ENCODE measurements at places on chromosomes 6 and 20.

- peak; percentile 89 for DNase-seq
Observed at GRCh38 chr6:30541515-30542403, 14.5 kb downstream of the GNL1 start.

DNA sequence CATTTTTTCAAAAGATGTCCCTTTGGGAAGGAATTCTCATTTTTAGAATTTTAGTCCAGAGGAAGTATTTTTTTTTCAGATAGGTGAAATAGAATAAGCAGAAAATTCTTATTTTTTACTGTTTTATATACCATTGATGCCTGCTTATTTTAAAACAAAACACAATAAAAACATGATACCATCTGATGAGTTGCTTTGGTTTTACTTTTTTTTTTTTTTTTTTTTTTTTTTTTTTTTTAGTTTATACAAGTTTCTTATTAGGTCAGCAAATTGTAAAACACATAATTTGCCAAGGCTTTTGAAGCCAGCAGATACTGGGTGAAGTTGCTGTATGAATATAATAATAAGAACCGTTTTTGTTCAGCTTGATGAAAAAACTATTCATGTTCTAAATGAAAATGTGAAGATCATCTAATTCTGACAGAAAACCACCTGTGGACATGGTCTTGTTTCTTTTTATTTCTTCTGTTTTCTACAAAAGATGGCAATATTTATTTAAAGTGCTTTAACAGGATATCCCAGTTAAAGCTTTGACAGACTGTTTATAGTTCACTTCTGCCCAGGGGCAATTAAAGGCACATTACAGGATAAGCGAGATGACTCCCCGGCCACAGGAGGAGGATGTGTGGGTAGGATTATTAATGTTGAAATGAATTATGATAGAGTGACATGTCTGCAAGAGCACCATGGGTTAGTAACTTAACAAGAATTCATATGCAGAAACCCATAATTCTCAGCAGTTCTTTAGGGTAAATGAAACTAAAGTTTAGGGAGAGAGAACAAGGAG, 31.1 kb downstream of the MYB start:
- no peak for DNase-seq

DNA sequence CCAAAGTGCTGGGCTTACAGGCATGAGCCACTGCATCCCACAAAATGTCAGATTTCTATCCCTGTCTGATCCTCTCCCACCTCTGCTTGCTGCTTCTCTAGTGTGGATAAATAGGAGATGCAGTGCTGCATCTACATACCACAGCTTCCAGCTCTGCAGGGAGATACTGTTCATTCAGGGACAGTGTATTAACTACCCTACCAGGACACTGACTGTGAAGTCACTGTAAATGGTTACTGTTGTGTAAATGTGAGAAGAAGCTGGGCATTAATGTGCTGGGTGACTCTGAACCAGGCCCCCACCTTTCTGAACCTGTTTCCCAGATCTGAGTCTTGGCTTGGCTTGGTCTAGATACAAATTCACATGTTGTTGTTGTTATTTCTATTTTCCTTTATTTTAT, 488.6 kb upstream of the SULF2 start:
- no peak for DNase-seq

- no peak for DNase-seq
Observed at GRCh38 chr20:25551413-25552215, 33.7 kb downstream of the NINL start.

DNA sequence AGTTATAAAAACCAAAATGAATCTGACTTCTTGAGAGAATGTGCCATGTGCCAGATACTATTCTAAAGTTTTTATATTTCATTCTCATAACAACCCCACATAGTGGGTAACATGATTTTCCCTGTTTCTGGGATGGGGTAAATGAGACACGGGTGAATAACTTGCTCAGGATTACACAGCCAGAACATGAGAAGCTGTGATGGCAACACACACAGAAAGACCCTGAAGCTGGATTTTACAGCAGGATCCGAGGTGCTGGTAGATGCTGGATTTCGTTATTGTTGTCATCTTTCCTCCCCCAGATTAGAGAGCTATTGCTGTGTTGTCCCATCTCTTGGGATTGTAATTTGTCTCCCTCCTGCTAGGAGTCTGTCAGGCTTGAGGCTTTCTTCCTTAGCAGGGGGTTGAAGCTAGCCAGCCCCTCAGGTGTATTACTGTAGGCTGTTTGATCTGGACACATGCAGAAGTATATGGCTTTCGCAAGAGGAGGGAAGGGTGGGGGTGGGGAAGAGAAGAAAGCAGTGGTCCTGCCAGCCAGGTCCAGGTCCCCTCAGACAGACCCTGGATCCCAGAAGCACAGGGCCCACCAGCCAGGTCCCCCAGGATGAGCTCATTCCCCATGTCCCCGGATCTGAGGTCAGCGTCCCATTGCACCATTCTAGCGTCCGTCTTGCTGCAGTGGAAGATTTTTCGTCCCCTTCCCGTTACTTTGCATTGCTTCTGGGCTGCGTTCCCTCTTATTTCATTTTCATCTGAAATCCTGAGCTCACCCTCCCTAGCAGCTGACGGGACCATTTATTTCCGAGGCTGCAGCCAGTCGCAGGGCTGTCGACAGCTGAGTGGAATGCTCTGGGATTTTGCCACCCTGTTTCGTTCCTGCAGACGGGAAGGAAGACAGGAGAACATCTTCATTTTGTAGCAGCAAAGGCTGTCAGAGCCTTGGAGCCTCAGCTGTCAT, 7.3 kb upstream of the KCNG1 start:
- DNase-seq: no peak

GRCh38 chr6:84197708-84198107, 29.7 kb downstream of the CEP162 start:
- no peak for DNase-seq

DNA sequence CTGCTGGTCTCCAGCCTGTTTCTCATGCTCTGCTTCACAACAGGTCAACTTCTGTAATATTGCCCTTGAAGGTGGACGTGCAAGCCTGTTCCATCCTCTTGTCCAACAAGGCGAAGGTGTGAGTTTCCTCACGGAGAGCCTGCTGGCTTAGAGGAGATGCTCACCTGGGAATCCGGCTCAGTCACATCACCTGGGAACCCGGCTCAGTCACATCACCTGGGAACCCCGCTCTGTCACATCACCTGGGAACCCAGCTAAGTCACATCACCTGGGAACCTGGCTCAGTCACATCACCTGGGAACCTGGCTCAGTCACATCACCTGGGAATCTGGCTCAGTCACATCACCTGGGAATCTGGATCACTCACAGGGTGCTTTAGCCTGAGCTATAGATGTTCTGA, 230.1 kb downstream of the ERMARD start:
- DNase-seq: no peak

DNA sequence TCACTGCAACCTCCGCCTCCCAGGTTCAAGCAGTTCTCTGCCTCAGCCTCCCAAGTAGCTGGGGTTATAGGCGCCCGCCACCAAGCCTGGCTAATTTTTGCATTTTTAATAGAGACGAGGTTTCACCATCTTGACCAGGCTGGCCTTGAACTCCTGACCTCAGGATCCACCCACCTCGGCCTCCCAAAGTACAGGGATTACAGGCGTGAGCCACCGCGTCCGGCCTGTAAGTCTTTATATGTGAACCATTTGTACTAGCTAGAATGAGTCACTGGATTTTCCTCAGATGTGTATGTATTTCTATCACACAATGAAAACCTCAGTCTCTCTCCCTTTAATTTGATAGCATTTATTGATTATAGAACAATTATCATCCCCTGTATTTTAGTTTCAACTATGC, 34.0 kb downstream of the ITCH start:
- no peak for DNase-seq

DNA sequence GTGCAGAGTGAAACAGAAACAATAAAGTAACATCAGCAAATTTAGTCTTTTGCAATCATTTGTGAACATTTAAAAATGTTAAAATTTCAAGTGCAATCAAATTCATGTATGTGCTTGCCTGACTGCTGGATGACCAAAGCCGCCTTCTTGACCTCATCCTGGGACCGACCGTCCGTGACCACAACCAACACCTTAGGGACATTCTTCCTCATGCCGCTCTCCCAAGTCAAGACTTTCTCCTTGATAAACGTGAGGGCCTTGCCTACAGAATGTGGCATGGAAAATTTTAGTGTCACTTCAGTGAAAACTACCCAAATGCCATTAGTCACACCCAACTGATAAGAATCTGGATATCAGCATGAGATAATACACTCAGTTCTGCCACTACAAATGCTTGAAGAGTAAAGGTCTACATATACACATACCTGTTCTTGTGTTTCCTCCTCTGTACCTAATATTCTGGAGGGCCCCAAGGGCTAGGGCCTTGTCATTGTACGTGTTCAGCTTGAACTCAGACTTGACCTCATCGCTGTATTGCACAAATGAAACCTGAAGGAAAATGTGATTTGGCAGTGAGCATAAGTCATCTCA, 86.8 kb downstream of the COL12A1 start:
- DNase-seq: no peak

GRCh38 chr6:87274660-87275274, 47.6 kb upstream of the SMIM8 start:
- DNase-seq: no peak

GRCh38 chr6:134452906-134453305, 135.0 kb upstream of the SGK1 start:
- DNase-seq: no peak

- DNase-seq: no peak
Observed at GRCh38 chr6:71066153-71066552, 109.3 kb upstream of the B3GAT2 start.

DNA sequence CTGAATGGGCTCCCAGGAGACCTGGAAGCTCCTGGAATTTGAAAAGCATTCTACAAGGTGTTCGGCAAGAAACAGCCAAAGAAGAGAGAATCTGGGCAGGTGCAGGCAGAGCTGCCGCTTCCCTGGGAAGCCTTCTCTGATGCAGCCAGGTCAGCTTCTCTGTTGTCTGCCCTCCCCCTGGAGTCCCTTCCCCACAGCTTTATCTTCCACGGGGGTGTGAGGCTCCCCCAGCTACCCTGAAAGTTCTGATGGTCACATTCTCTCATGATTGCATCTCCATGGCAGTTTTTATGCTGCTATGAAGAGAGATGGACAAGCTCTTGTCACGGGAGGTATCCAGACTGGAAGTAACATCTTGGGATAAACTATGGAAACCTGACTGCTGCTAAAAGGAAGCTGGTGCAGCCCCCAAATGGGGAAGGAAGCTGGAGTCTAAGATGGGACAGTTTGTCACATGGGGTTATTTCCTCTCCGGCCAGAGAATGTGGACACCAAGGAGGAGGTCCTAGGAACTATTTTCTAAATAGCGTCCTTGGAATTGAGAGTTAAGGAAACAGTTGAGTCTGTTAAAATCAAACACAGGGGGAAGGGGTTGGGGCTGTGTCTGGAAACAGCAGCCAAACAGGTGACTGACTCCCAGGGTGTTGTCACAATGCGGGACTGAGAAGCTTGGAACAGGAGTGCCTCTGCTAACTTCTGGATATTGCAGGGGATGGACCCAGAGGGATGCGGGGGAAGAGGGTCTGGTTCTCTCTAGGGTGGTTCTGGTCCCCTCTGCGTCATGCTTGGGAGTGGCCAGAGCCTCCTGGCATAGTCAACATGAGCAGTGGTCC, 91.1 kb downstream of the ASXL1 start:
- no peak for DNase-seq

DNA sequence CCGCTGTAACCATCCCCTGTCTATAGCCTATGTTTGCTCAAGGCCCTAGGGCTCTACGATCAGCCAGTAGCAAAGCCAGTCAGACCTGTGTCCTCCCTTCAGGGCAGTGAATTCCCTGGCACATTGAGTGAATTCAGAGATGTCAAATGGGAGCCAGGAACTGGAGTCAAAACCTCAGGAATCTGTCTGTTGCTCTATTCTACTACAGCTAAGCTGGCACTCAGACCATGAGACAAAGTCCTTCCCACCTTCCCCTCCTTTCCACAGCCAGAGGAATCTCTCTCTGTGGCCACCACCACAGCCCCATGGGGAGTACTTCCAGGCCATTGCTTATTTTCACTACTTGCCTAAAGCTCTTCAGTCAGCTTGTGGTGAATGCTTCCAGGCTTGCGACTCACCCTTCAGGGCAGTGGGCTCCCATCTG, 82.0 kb downstream of the PKIB start:
- DNase-seq: no peak

- DNase-seq: peak; percentile 62
Observed at GRCh38 chr6:166586424-166587156, at the start of gene RAMACL. TSS of gene RAMACL (minus strand) at chr6:166586678. CDS start at chr6:166586477, 201 bp downstream.

- peak; percentile 58 for DNase-seq
Observed at GRCh38 chr20:17610566-17611289, 40.9 kb downstream of the DSTN start.

DNA sequence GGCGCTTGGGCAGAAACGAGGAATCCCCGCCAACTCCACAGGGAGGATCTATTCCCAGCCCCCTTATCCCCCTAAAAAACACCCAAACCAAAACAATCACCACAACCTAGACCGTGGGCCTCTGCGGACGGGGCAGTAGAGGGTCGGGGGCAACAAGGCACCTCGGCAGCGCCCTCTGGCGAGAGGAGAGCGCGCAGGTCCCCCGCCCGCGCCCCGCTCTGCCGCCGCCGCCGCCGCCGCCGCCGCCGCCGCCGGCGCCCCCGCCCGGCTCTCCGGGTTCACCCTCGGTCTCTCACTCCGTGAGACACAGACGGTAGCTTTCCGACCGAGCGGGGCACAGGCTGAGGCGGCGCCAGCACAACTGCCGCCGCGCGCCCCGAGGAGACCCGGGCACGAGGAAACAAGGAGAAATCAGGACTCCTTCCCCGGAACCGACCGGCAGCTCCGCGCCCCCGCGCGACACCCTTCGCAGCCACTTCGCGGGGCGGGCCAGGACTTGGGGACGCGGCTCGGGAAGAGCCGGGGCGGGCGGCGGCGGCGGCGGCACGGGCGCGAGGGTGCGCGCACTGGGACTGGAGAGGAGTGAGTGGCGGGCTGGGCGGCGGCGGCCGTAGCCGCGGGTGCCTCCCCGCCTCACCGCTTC, at the start of gene SLC35F1:
Gene SLC35F1, plus strand, starts transcription at position 307 of the 643 bp plus-strand sequence.
- DNase-seq: peak; percentile 79

- no peak for DNase-seq
Observed at GRCh38 chr6:72968704-72969103, 256.6 kb downstream of the KHDC1L start.

DNA sequence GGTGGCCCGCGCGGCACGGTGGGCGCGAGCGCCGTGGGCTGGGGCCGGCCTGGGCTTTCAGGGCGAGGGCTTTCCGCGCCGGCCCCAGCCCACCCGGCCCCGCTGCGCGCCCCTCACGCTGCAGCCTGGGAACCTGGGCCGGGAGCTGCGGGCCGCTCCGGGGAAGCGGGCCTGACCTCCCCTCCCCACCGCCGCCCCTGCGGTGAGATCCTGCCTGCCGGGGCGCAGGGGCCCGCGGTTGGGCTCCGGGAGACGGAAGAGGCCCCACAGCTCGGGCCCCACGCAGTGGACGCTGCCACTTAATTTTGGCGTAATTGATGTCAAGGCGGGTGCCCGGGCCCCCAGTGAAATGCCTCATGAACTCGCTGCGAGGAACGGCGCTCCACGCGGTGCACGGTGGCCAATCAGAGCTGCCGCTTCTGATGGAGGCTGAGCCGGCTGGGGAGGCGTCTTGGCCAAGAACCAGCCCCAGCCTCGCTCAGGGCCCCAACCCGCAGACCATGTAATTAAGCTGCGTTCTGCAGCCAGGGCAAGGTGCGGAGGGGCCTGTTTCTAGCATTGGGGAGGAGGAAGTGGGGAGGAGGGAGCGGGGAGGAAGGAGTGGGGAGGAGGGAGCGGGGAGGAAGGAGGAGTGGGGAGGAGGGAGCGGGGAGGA, 96.1 kb upstream of the BHLHE23 start:
- DNase-seq: peak; percentile 81

- no peak for DNase-seq
Observed at GRCh38 chr6:151381722-151382121, 9.6 kb downstream of the ZBTB2 start.
